AG10803 (cell line): ENCODE measurements at places on chromosomes 7 and 10.
A peak's percentile ranks its signal among the peaks of the same experiment; 100 is the strongest.

- DNase-seq = no peak
These were observed 156.4 kb downstream of the OAT start for GRCh38 chr10:124262234-124262865.

- DNase-seq = no peak
These were observed 24.6 kb downstream of the BRI3 start for GRCh38 chr7:98305951-98306535.

DNA sequence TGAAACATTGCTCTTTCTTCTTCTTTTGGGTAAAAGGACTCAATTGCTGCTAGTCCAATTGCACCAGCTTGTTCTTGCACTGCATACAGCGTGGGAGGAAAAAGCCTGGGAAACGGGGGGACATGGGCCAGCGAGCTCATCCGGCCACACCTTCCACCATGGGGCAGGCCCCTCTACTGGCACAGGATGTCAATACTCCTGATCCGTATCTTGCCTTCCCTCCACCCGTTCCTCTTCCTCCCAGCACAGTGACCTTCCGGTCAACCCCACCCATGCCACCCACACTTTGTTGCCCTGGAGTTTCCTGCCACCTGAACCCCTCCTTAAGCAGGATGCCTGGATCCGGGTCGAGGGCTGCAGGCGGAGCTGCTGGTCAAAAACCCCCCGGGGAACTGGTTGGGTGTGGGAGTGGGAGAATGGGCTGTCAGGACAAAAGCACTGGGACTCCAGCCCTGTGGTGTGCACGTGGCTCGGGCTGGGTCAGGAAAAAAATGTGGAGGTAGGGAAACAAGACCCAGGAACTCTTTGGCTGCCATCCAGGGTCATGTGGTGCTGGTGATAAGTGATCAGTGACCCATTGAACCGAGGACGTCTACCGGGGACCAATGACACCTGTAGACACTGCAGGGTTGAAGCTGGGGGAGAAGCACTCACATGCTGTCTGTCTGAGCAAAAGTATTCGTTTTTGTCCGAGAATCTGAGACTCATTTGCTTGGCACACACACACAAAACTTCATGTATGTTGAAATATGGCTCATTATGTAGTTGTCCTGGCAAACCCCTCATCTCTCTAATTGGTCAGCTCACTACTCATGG lies 8.1 kb downstream of the IL2RA start:
- DNase-seq = no peak

DNA sequence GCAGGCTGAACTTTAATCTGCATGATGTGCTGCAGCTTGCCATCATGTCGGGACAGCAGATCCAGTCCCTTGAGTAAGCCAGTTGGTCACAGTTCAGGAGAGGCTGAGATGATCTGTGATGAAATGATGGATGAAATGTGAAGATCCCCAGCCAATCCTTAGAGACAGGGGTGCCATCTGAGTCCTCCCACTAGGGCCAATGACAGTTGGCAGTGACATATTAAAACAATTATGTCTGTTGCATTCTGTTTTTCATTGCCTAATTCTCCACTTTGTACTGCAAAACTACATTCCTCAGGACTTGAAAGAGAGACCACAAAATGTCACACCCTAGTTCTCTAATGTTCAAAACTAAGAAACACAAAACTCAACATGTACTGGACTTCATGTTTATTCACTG lies 66.3 kb upstream of the CAV2 start:
- DNase-seq = peak; percentile 82

DNA sequence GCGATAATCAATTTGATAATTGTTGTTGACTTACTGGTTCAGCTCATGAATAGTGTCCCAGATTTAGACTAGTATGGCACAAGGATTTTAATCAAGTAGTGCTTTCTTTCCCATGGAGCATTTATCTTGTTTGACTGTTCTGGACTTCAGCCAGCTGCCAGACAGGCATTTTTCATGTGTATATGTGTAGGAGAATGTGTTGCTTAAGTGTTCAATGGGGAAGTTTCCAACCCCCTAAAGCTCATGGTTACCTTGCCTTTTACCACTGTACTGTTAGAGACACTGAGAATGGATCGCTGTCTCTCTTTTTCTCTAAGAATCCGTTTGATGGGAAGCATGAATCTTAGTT lies 103.9 kb downstream of the LRRC4 start:
- DNase-seq = peak; percentile 33

DNA sequence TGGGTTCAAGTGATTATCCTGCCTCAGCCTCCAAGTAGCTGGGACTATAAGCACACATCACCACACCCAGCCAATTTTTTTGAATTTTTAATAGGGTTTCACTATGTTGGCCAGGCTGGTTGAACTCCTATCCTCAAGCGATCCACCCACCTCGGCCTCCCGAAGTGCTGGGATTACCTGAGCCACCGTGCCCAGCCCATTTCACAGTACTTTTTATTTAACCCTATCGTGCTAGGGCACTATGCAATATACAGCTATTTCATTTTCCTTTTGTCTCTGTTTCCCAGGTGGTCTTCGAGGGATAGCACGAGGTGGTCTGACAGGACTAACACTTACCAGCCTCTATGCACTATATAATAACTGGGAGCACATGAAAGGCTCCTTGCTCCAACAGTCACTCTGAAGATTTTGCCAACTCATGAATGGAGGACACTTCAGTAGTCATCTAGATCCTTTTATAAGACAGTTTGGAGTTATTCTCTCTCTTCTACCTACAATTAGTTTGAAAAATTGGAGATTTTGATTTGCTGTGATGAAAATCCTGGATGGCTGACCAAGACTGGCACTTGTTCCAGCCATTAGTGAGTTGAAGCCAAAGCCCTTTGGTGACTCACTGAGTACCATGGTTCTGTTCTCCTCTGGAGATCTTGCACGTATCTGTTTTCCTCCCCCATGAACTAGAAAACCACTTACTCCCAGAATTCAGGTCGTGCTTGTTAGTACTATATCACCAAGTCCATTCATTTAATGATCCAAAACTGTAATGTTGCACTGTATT lies 27.3 kb downstream of the NCOA4 start:
- DNase-seq = peak; percentile 34

GRCh38 chr10:125063256-125063925 lies 97.0 kb downstream of the CTBP2 start:
- DNase-seq = no peak

- DNase-seq = no peak
These were observed 25.9 kb downstream of the RGS10 start for GRCh38 chr10:119516381-119517234.

DNA sequence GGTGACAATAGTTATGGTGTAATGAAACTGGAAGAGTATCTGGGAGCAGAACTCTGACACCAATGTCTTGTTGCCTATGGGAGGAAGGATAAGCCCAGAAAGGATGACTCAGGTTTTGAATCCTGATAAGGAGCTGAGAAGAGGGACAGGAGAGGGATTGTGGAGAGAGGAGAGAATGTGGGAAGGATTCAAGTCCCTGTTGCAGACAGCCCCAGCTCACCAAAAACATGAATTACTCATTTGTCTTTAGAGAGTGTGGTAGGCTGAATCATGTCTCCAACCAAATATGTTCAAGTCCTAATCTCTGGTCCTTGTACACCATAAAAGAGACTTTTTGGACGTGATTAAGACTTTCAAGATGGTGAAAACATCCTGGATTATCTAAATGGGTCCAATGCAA lies 206.9 kb upstream of the PHYHIPL start:
- DNase-seq = no peak

DNA sequence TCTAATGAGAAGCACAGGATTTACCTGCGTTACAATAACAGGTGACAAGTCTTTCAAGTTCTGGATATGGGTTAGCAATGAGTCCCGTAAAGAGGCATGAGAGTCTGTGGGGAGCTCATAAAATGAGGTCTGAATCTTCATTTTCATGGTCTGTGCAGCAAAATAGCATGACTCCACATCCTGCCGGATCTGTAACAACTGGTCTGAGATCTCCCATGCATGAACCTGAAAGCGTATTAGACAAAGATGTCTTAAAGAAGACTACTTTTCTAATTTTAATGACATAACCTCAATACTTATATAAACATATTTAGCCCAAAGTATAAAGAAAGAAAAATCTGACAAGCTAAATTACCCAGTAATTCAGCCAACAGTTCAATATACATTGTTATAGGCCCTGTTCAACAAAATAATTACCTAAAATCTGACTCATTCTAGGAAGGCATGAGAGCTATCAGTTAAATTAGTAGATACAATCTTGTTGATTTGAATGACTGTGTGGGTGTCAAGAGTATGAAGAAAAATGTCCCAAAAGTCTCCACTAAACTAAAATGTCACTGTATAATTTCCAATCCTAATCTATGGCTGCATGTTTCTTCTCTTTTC lies 36.9 kb downstream of the TNPO3 start:
- DNase-seq = no peak

DNA sequence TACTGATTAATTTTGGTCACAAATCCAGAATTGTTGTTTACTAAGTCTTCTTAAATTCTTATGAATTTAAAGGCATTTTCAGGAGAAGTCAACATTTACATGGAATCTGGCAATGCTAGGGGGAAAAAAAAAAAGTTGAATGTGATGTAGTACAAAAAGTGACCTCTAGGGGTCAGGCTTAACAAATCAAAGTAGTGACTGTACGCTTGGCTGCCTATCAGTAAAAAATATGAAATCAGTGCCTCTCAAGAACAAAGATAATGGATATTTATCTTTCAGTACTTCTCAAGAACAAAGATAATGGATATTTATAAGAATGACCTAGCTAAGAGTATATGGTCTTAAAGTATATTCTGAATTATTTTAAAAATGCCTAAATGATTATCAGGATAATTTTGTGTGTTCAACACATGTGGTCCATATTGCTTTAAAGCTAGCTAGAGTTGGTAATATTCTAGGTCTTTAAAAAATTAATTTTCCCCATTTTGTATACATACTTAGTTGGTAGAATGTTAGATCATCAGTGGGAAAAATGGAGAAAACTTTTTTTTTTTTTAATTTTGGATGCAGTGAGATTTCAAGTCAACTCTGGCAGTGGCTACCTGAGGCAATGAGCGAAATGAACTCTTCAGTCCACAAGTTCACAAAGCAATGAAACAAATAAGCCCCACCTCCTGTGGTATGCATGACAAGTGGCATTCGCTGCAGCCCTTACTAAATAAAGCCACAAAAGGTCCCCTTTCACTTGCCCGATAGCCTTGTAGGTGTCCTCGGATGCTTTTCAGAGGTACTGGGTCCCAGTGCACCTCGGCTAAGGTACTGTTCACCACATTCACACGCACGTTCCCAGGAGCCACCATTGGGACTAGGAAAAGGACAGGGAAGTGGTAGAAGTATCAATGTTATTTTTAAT lies 51.2 kb upstream of the LAMB4 start:
- DNase-seq = peak; percentile 58

DNA sequence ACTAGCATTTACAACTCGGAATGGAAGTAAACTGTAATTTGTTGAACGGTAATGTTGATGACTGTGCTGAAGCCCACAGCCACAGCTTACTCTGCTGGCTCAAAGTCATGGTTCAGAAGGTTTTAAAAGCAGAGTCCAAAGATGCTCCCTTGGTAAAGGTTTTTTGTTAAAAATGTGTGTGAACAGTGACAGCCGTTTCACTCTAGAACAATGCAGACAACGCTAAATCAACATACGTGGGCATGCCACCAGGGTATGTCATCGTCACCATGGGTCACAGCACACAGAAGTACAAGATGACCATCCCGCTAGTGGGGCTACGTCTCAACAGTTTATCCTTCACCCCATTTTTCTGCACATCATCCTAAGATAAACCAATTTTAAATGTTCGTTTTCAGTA lies 106.5 kb upstream of the LANCL2 start:
- no peak for DNase-seq

- peak; percentile 2 for DNase-seq
These were observed 697.6 kb upstream of the GALNT17 start for GRCh38 chr7:70434376-70434775.

DNA sequence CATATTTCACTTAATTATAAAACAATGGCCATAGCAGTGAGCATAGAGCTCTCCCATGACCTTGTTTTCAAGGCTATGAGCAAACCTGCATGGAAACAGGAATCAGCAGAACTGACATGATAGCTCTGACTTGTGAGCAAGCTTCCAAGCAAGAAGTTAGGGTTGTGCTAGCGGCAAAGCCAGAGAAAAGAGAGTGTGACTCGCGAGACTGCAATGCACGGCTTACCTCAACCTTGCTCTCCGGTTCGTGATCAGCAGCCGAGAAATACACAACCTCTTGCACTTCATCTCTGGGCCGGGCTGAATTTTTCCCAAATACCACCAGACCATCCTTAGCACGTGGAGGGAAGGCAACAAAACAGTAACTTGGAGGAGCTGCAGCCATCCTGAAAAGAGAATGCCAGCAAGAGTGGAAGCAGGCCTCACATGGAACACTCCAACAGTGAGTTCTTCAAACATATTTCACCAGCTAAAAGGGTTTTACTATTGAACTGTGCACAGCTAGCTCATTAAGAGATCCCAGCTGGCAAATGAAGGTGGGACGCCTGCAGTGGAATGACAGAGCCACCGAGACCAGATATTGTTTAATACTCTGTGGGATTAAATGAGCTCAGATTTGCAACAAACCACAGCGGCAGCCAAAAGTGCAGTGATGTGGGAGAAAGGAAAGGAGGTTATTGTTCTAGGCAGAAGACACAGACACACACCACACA lies 20.8 kb downstream of the SCRN1 start:
- DNase-seq = peak; percentile 46

GRCh38 chr7:2060701-2061100 lies 172.0 kb downstream of the MAD1L1 start:
- DNase-seq = no peak

- no peak for DNase-seq
These were observed 43.5 kb upstream of the MSRB2 start for GRCh38 chr10:23051855-23052331.

GRCh38 chr10:19946245-19946644 lies 130.0 kb downstream of the PLXDC2 start:
- no peak for DNase-seq

GRCh38 chr10:60607372-60607771 lies 170.9 kb upstream of the CDK1 start:
- no peak for DNase-seq

GRCh38 chr7:137434946-137435345 lies 91.4 kb upstream of the PTN start:
- no peak for DNase-seq

- no peak for DNase-seq
These were observed 83.6 kb downstream of the WDFY4 start for GRCh38 chr10:48768144-48768766.

DNA sequence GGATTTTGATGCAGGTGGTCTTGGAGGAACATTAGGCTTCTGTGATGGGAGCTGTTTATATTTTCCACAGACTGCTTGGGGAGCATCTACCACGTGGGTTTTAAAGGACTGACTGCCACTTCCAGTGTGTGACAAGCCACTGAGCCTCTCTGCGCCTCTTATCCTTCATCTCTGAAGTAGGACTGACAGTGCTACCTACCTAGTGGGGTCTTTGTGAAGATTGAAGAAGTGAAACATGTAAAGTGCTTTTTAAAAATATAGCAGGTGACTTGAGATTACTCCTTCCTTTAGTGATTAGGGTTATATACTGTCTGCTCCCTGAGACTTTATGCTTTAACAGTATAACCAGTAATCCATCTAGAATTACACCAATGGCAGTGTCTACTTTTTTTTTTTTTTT lies 29.9 kb downstream of the NKX2-3 start:
- no peak for DNase-seq
